ENCODE measurements at places on chromosomes 1 and 21.

DNA sequence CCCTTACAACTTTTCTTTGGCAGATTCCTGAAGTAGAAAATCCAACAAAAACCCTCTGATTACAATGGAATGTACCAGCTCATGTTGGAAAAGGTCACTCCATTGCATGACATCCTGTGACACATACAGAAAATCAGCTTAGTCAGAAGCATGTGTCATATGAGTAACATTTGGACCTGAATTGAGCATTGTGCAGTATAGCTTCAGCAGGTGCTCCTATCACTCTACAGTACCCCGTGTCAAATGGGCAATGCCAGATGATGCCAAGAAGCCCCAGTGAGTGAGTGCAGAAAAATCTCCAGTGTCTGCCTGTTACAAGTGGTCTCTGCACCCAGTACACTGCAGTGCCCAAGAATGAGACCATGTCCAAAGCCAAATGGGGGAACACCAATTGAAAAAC lies 129.7 kb upstream of the RUNX1 start:
- DNase-seq, result no peak

DNA sequence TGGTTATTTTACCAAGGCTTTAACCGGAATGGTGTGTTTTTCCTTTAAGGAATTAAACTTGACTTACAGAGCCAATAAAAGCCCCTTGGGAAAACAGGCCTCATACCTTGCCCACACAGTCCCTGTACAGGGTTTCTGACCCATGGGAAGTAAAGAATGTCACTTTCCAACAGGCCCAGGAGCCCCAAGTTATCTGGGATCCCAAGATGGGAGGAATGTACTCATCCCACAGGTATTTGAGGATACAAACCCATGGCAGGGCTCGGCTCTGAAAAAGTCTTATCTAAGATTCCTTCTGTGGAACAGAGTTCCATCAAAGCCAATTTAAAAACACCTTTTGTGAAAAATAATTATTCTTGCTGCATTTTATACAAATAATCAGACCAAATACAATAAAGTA lies 15.3 kb upstream of the COX20 start:
- DNase-seq, result no peak

- no peak for DNase-seq
These were observed 28.0 kb upstream of the PLCH2 start for GRCh38 chr1:2448098-2448445.

- DNase-seq, result no peak
These were observed 37.2 kb upstream of the CITED4 start for GRCh38 chr1:40899230-40899870.

DNA sequence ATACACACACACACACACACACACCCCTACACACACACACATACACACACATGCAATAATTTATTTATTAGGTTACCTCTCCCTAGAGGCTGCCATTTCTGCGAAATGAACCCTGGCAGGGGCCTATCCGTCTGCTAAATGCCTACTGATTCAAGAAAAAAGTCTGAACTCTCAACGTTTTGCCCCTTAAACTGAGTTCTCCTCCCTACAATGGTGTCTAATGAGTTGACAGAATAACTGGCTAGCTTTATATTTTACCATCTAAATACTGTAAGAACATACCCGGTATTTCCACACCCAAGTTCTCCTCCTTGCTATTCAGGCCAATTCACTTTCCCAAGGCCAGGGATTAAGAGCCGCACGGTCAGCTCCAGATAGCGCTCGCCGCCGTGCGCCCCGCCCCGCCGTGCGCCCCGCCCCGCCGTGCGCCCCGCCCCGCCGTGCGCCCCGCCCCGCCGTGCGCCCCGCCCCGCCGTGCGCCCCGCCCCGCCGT lies 339 bp upstream of the RNPC3 start:
- DNase-seq, result no peak

DNA sequence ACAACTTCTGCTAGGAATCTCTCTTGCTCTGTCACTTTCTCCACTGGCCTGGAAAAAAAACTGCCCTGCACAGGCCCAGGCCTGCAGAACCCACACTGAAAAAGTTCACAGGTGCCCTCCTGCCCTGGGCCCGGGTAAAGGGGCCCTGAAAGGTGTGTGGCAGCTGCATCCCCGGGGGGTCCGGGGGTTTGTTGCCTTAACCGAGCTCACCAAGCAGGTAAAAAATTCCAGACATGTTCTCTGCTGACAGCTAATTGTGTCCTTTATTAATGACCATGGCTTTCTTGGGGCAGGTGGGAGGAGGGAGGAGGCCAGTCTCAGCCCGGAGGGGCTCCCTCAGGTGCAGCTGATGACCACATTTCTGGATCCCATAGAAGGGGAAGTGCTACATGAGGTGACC lies 122.9 kb downstream of the LACTBL1 start:
- no peak for DNase-seq

- DNase-seq, result no peak
These were observed 48.9 kb downstream of the NME7 start for GRCh38 chr1:169318536-169319244.

- DNase-seq, result no peak
These were observed 30.1 kb downstream of the ITPKB start for GRCh38 chr1:226708967-226709396.

- DNase-seq, result no peak
These were observed 36.8 kb upstream of the RPF1 start for GRCh38 chr1:84442256-84442655.

- no peak for DNase-seq
These were observed 79.7 kb downstream of the PLPPR5 start for GRCh38 chr1:98924977-98925376.

GRCh38 chr21:27190601-27191000 lies 223.7 kb upstream of the ADAMTS5 start:
- no peak for DNase-seq

- no peak for DNase-seq
These were observed 10.9 kb upstream of the CD5L start for GRCh38 chr1:157852476-157852875.

DNA sequence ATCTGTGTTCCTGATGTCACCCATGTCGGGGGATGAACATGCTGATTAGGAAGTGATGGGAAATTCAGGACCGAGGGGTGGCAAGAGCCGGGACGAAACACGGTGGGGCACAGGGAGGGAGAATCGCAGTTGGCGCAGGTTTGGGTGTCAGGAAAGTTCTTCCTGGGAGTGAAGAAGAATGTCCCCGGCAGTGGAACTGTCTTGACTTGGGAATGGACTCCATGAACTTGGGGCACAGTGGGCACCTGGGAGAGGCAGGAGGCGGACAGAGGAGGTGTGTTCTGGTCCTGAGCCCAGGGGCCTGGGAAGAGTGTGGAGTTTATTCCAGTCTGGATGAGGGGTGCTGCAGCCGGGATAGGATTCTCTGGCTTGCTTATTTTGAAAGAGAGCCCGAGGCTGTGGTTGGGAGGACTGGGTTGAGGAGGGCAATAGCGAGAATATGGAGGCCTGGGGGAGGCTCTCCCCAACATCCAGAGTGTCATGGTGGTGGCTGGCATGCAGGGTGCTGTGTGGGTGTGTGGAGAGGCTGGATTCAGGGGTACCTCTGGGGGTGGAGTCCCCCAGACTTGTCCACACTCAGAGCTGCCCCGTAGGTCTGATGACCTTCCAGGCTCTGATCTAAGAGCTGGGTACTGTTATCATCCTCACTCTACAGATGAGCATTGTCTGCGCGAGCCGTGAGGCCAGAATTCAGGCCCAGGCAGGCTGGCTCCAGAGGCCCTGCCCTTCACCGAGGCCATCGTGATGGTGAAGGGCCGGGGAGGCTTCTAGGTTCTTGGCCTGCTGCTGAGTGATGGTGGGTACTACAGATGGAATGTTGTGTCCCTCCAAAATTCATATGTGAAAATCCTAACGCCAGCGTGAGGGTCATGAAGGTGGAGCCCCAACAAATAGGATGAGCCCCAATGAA lies 274.5 kb upstream of the C1orf174 start:
- no peak for DNase-seq

- no peak for DNase-seq
These were observed 15.6 kb downstream of the COL6A1 start for GRCh38 chr21:45997205-45997494.

DNA sequence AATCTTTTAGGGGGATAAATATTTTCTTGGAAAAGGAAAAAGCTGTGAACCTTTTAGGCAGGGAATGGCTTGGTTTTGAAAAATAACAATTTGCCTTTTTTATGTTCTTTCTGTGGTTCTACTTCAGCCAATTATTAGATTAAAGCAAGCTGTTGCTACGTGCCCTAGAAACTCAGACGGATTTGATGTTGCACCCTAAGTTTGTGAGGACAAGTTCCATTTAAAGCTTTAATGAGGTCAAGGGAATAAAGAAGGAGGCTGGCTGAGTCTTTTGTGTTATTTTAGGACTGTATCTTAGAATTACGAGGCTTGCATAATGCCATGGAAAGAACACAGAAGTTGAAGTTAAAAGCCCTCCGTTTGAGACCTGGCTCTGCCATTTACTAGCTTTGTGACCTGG lies 216.9 kb downstream of the NUF2 start:
- no peak for DNase-seq

- no peak for DNase-seq
These were observed 23.2 kb upstream of the LRP8 start for GRCh38 chr1:53350853-53351767.

DNA sequence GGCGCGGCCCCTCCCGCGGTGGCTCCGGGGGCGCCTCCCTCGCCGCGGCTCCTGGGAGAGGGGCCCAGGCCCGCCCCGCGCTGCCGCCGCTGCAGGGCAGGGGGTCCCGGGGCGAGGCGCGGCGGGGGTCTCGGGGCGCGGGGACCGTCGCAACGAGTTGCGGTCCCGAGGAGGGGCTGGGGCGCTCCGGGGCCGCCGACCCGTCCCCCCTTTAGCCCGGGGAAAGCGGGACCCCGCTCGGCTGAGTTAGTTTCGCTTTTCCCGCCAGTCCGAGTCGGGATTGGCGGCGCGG lies 493 bp downstream of the SPSB1 start:
- no peak for DNase-seq

DNA sequence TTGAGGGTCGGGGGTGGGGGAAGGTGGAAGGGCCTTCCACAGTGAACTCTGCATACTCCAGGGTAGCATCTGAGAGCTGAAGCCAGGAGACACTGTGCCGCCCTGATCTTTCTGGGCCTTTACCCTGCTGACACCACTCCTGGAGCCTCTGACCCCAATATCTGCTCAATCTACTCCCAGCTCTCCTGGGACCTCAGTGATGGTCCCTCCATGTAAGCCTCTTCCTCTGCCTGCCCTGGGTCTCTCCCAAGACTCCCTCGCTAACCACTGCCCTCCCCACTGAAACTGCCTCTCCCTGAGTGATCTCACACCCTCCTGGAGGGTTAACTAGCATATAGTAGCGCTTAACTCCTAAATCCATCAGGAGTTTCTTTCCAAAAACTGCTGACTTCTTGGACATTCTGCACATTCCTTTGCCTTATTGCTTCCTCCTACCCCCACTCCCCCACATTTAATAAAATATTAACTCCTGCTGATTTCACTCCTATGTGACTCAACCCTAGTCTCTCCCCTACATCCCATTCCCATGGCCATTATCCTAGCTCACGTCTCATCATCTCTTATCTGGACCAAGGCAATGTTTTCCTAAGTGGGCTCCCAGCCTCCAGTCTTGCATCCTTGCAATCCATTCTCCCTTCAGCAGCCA lies 145.6 kb downstream of the HMGB4 start:
- no peak for DNase-seq

- DNase-seq, result no peak
These were observed 90.7 kb downstream of the RHOU start for GRCh38 chr1:228825840-228826484.

- no peak for DNase-seq
These were observed 2.3 kb downstream of the GART start for GRCh38 chr21:33539616-33540015.

GRCh38 chr1:235067396-235068157 lies 61.1 kb downstream of the TOMM20 start:
- peak; percentile 82 for DNase-seq

DNA sequence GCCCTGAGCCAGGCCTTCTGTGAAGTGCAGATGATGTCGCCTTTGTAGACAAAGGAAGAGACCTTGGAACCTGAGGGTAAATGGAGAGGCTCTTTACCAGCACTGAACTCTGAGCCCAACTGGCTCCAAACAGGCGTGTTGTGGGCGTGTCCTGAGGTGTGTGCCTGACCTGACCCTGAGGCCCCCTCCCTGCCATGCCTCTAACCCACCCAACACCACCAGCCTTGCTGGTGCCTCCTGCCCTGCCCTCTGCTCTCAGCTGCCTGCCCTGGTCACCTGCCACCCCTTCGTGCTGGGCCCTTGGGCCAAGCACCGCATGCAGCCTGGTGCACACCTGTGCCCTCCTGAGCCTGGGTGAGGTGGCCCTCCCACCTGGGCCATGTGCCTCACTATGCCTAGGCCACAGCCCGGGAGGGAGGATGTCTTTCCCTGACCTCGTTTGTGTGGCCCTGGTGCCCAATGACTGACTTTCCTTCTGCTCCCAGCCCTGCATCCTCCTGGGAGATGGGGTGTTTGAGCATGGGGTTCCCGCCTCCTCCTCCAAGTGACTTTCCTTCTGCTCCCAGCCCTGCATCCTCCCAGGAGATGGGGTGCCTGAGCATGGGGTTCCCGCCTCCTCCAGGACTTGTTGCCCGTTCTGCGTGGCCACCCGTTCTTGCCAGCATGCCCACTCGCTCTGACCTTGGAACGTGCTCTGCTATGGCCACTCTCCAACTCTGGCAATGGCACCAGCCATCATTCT lies 157.0 kb downstream of the PCBP3 start:
- DNase-seq, result no peak

GRCh38 chr1:24622218-24622617 lies 20.9 kb upstream of the SRRM1 start:
- DNase-seq, result no peak

- no peak for DNase-seq
These were observed 30.0 kb downstream of the WLS start for GRCh38 chr1:68202239-68202832.

- DNase-seq, result no peak
These were observed 52.3 kb downstream of the BCAR3 start for GRCh38 chr1:93629101-93630059.

DNA sequence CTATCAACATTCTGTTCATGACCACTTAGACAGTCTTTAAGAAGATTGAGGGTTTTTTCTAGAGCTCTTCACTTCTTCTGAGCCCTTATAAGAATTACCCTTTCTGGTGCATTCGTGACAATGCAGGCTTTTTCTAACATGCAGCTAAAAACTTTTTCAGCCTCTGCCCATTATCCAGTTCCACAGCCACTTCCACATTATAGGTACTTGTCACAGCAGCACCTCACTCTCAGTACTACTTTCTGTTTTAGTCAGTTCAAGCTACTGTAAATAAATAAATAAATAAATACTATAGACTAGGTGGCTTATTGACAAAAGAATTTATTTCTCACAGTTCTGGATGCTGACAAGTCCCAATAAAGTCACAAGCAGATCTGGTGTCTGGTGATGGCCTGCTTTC lies 284.4 kb upstream of the PKN2 start:
- no peak for DNase-seq

- DNase-seq, result no peak
These were observed 21.9 kb downstream of the LRRC8D start for GRCh38 chr1:89842567-89843272.

- no peak for DNase-seq
These were observed 382.0 kb downstream of the KCNH1 start for GRCh38 chr1:210751911-210752310.

- DNase-seq, result no peak
These were observed 48.2 kb downstream of the IL12RB2 start for GRCh38 chr1:67355745-67356424.

- no peak for DNase-seq
These were observed 516.9 kb downstream of the BRINP3 start for GRCh38 chr1:189960769-189961168.

GRCh38 chr1:172041742-172042141 lies 200.4 kb downstream of the DNM3 start:
- DNase-seq, result no peak

GRCh38 chr1:7406641-7407543 lies 364.2 kb upstream of the VAMP3 start:
- no peak for DNase-seq

Measured in omental fat pad (tissue), 4 donors.